ENCODE measurements at places on chromosomes 4 and X.

- no peak for DNase-seq
These were observed 317.5 kb upstream of the GRIA3 start for GRCh38 chrX:122866532-122866931.

- no peak for DNase-seq
These were observed 1.1 kb downstream of the FBXL5 start for GRCh38 chr4:15653864-15654592.

- DNase-seq, result no peak
These were observed 387.6 kb downstream of the PDHA2 start for GRCh38 chr4:96227515-96227914.

DNA sequence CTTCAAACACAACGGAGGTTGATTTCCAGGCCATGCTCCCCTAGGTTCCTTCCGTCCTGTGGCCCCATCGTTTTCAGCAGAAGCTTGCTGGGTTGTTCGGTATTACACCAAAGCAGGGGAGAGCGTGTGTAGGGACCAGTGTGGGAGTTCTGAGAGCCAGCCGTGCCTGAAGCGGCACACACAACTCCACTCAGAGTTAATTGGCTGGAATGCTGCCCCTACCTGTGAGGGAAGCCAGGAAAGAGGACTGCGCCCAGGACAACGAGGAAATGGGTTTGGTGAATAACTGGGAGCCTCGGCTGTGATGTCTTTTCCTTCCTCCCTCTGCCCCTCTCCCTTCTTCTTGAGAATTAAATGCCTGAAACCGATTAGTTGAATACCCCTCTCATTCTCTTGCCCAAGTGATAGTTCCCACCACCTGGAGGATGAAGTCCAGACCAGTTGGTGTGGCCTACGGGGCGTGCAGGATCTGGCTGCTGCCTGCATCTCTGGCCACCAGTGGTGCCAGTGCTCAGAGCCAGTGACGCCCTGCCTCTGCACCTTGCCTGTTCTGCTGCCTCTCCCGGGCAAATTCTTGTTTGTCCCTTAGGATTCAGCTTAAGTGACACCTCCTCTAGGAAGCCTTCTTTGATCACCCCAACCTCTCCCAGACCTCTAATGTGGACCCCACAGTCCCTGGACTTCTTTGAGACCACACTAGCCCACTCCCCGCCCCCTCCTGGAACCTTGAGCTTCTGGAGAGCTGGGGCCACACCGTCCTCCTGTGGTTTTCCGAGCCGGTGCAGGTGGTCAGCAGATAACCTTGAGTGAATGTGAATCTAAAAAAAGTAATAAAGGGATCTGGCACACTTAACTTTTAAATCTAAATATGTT is 33.6 kb downstream of the TBC1D14 start:
- DNase-seq, result no peak

DNA sequence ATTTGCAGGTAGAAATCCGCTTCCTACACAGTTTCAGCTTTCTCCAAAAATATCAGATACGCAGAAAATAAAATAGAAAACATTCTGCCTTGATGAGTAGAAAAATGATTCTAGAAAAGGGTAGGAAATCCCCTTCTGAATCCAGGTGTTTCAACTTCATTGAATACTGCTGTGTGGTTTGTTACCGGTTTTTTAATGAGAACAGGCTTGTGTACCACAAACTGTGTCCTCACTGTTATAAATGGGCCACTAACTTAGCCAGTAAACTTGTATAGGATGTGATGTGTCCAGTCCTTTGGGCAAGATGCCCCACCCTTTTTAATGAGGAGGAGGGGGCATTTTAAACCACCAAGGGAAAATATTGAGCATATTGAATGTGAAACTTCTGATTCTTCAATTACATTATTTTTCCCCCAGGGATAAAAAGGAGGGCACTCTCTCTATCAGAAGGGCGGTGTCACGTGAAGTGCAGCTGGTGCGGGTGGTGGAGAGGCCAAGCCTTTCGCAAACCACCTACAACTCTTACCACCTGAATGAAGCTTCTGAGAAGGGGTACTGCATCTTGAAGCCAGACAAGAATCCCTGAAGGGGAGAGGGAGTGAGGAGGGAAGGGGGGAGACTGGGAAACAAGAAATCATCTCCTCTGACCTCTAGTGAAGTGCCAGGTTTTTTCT is 4.5 kb downstream of the CXXC4 start:
- peak; percentile 4 for DNase-seq

- no peak for DNase-seq
These were observed 74.7 kb downstream of the PPARGC1A start for GRCh38 chr4:23814996-23815660.

GRCh38 chr4:20319825-20320612 is 68.3 kb downstream of the SLIT2 start:
- DNase-seq, result no peak

GRCh38 chrX:10381193-10381592 is 224.4 kb downstream of the CLCN4 start:
- DNase-seq, result no peak

- no peak for DNase-seq
These were observed 261.8 kb downstream of the DHX15 start for GRCh38 chr4:24322511-24322910.

DNA sequence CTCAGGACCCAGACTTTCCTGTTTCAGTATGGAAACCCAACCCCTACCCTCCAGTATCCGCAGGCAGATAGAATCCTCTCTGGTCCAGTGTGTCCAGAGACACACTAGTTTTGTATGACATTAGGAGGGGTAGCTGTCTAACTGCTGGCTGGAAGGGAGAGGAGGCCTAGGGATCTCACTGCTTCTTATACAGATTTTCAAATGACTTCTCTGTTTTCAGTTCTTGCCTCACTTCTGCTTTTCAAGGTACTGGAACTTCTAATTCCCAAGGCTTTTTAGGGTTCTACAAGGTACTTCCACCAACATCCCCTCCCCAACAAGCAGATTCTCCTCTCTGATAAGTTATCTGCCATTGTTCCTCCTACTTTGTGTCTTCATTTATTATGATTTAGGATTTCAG is 6.1 kb downstream of the SGCB start:
- no peak for DNase-seq

GRCh38 chrX:42246814-42247213 is 323.5 kb upstream of the CASK start:
- DNase-seq, result no peak

- DNase-seq, result no peak
These were observed 14.6 kb downstream of the SYTL4 start for GRCh38 chrX:100717363-100717762.

DNA sequence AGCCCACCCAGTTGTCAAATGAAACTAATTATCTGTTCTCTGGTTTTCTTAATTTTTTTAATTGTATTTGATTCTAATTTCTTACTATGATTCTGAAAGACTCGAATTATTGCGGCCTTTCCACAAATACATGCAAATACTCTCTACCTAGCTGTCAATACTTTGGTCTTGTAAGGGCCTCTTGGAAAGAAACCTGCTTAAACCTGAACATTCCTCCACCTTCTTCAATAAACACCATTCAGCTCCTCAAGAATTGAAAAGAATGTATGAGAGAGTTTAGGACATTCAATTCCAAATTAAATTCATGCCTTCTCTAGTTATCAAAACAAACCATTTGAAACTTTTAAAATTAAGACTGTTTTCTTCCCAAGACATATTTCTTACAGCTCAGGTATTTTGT is 385.9 kb upstream of the NOCT start:
- no peak for DNase-seq
